Smooth muscle cell of the umbilical artery (primary cell): ENCODE measurements at places on chromosomes 7 and 10. TPM values are rescaled to one million over a fixed set of nuclear protein-coding genes. Genes with fewer than 3 reads are reported as not detected.

RBP3 gene
- total RNA-seq: under 0.01 TPM in 1 of 2 replicates, not detected in the other

CUZD1 gene
- total RNA-seq: 0.23 and 0.30 TPM in 2 replicates

CRTAC1 gene
- under 0.01 TPM in 1 of 2 replicates, not detected in the other for total RNA-seq

CFAP58 gene
- 0.30 and 0.88 TPM in 2 replicates for total RNA-seq

SORCS3 gene
- not detected in 2 replicates for total RNA-seq

ATOH7 gene
- not detected in 2 replicates for total RNA-seq

CD36 gene
- total RNA-seq: 1.2 TPM in 2 replicates

NODAL gene
- total RNA-seq: not detected in 2 replicates

FRAT1 gene
- 0.09 and 0.59 TPM in 2 replicates for total RNA-seq

ZNF438 gene
- total RNA-seq: 2.3 and 2.7 TPM in 2 replicates

KCNIP2 gene
- total RNA-seq: 0.59 and 1.1 TPM in 2 replicates

KNDC1 gene
- total RNA-seq: 2.0 and 3.0 TPM in 2 replicates

UTF1 gene
- total RNA-seq: not detected in 2 replicates

SRPK2 gene
- 44.2 and 57.9 TPM in 2 replicates for total RNA-seq

FBXL13 gene
- 2.1 and 2.3 TPM in 2 replicates for total RNA-seq

UPK3BL2 gene
- 0.89 and 1.9 TPM in 2 replicates for total RNA-seq

INPP5F gene
- total RNA-seq: 48.5 and 50.5 TPM in 2 replicates

CDHR3 gene
- 1.2 TPM in 2 replicates for total RNA-seq

NRF1 gene
- 9.8 and 14.3 TPM in 2 replicates for total RNA-seq

FGFR2 gene
- 1.8 and 9.2 TPM in 2 replicates for total RNA-seq

CARD11 gene
- total RNA-seq: 2.8 and 3.0 TPM in 2 replicates

GTPBP10 gene
- 16.9 and 22.6 TPM in 2 replicates for total RNA-seq

WDR86 gene
- total RNA-seq: 8.6 TPM in 1 of 2 replicates, not detected in the other

SMKR1 gene
- not detected in 2 replicates for total RNA-seq

AGAP3 gene
- total RNA-seq: 44.2 and 84.8 TPM in 2 replicates

ADCY1 gene
- total RNA-seq: 0.23 and 0.30 TPM in 2 replicates

GRB10 gene
- total RNA-seq: 32.7 and 51.6 TPM in 2 replicates

SPDYE1 gene
- not detected in 2 replicates for total RNA-seq

NEUROD6 gene
- not detected in 2 replicates for total RNA-seq

LRIT1 gene
- not detected in 2 replicates for total RNA-seq

BLOC1S2 gene
- 63.1 and 68.6 TPM in 2 replicates for total RNA-seq

OR6B1 gene
- not detected in 2 replicates for total RNA-seq

SH2D4B gene
- total RNA-seq: under 0.01 TPM in 1 of 2 replicates, not detected in the other

HSPA12A gene
- total RNA-seq: 10.7 and 20.9 TPM in 2 replicates

MLXIPL gene
- not detected in 2 replicates for total RNA-seq

LIPM gene
- total RNA-seq: not detected in 2 replicates

DPP6 gene
- total RNA-seq: not detected in 2 replicates

PBLD gene
- 3.9 and 4.7 TPM in 2 replicates for total RNA-seq

PDLIM1 gene
- 5.6 and 7.9 TPM in 2 replicates for total RNA-seq

CDH23 gene
- under 0.01 TPM in 2 replicates for total RNA-seq

SLC35G1 gene
- 3.1 and 3.9 TPM in 2 replicates for total RNA-seq

TLL2 gene
- under 0.01 and 0.60 TPM in 2 replicates for total RNA-seq

PITX3 gene
- not detected in 2 replicates for total RNA-seq
